ENCODE measurements at places on chromosomes 16 and 17.

DNA sequence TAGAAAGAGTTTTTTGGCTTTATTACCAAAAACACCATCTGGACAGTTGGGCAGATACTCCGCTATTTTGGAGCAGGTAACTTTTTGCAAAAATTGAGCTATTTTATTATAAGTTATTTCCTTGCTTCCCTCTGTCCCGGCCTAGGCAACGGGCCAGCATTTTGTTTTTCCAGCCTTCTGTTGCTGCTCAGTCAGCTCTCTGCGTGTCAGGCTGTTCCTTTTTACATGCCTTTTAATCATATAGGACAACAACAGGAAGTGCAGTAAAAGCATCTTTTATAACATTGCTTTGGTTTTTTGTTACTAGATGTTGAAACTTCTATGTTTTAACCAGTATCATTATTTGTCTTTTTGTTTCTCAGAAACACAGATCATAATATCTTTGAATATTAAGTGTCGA, 30.4 kb downstream of the PPM1D start:
- DNase-seq: peak; percentile 58

DNA sequence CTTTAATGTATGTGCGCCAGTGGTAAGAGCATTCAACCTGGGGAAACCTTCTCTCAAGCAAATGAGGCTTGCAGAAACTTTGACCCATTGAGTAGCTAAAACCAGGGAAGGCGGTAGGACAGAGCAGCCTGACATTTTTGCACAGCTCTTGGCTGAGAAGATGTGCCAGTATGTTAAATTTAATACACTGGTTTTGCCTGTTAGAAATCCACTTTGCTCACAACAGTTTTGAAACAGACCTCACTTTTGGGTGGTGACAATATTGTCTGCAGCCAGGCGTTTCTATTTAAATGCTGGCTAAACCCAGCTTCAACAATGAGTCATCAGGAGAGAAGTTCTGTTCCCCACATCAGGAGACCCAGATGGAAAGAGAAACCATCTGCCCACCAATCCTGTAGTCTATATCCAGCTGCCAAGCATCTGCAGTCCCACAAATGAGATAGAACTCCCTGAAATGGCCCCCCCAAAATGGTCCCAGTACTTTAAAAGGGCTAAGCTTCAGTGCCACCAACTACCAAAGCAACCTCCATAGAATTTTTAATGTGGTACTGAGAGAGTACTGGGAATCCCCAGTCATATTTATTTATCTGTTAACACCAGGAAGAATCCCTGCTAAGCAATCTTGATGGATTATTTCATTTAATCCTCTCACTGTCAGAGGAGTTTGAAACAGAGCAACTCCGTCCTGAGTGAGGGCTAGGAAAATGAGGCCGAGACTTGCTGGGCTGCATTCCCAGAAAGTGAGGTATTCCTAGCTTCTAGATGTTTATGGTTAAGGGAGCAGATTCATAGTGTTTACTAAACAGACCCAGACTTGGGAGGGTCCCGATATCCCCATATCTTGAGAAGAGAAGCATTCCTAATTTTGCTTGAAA, 29.0 kb upstream of the CLEC3A start:
- DNase-seq: peak; percentile 68

DNA sequence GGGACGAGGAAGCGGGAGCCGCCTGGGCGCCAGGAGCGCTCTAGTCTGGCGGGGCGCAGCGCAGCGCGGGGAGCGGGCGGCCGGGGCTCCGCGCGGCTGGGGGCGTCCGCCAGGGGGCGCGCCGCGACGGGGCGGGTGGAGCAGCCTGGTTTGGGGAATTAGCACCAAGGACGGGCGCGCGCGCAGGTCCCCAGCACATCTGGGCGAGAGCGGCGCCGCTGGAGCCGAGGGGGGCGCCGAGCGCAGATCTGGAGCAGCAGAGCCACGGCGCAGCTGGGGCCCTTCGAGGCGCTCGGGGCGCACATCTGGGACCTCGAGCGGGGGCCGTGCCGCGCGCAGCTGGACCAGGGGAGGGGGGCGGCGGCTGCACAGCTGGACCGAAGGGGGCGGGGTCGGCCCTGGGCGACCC, at the start of gene NXPH3:
NXPH3 (plus strand) TSS at position 193 of the 409 bp plus-strand sequence. CDS start 349 bp downstream, outside the sequence.
- DNase-seq: peak; percentile 33

DNA sequence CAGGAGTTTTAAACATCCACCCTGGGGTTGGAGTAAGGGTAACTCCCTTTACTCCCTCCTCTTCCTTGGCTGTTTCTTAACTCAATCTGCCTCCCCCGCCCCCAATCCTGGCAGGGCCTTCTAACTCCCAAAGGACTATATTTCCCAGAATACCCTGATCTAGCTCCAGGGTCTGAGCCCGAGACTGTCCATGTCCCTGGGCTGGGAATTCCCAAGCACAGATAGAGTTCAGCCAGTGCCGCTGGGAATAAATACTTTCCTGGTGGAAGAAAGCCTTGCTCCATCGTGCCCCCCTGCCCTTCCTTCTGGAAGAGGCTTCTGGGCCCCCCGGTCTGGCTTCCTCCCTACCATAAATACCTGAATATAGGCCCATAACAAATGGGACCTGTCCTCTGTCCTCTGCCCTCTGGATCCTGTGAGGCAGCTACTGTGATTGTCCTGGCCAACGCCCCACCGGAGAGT, 10.2 kb downstream of the BAHCC1 start:
- DNase-seq: peak; percentile 86

- no peak for DNase-seq
Measured at GRCh38 chr17:44529864-44530263, 26.7 kb upstream of the GPATCH8 start.

GRCh38 chr17:39123627-39124026, 27.8 kb downstream of the PLXDC1 start:
- no peak for DNase-seq

DNA sequence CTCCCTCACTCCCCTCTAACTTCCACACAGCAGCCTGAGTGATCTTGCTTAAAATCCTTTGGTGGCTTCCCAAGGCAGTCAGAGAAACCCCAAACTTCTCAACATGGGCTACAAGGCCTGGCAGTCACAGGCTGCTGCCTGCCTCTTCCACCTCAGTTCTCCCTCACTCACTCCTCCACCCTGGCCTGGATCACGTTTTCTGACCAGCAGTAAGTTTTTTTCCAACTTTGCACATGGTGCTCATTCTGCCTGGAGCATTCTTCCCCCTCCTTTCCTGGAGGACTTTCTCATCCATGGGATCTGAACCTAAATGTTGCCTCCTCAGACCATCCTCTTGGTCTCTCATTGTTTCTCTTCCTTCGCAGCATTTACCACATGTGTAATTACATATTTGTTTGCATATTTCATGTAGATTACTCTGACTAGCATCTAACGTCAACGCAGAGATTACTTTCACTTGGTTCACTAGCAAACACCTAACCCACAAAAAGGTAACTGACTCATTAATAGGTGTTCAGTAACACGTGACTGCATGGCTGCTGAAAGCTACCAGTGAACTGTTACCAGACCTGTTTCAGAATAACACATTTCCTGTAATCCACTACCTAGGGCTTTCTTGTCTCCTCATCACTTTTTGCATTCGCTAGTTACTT, 17.1 kb downstream of the GNA13 start:
- no peak for DNase-seq

DNA sequence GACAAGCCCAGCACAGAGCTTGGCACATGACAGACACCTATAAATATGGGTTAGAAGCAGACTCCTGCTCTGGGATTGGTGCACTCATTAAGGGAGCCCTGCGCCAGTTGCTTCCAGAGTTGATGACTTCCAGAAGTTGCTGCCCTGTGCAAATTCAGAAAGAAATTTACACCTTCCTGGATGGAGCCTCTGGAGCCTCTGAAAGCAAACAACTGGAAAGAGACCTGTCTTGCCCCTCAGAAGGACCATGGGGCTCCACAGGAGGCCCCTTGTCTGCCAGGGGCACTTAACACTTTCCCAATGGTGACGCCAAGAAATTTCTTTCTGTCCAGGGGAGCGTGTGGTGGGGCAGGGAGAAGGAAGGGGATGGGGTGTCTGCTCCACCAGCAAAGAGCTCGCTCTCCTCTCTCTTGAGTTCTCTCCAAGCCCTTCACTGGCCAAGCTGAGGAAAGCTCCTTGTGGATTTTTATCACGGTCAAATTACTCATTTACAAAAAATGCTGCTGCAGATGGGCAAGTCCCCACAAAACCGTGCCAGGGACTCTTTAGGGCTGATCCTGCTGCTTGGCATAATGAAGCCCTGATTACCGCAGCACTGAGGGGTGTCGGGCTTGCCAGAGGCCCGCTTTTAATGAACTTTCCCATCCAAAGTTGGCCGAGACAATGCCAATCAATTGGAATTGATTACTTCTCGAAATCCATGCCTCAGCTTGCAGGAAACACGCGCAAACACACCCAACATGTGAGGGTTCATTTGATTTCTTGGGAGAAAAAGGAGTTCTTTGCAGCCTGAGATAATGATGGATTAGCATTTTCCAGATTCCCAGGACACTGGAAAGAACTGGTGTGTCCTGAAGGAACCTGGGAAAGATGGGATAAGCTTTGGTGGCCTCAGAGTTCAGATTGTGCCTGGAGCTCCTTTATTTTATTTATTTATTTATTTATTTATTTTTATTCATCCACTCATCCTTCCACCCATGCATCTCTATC, 583.6 kb upstream of the CDH5 start:
- DNase-seq: peak; percentile 62

DNA sequence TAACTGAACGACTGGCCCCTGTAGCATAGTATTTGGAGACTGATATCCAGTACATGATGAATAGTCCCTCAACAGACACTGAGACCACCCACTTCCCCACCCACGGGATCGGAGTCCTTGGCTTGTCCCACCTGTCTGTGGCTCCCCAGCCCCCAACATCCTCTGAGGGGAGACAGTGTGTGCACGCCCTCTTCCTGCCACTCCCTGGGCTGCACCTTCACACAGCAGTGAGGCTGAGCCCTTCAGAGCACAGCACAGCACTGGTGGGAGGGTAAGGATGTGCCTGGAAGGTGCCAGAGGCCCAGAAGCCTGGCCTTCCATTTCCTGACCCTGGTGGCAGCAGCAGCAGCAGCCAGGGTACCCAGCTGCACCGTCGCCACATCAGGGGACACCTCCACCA, 11.0 kb downstream of the DNASE1 start:
- DNase-seq: no peak

Data from fibroblast of mammary gland (primary cell).